ENCODE measurements at places on chromosomes 7 and 10.

DNA sequence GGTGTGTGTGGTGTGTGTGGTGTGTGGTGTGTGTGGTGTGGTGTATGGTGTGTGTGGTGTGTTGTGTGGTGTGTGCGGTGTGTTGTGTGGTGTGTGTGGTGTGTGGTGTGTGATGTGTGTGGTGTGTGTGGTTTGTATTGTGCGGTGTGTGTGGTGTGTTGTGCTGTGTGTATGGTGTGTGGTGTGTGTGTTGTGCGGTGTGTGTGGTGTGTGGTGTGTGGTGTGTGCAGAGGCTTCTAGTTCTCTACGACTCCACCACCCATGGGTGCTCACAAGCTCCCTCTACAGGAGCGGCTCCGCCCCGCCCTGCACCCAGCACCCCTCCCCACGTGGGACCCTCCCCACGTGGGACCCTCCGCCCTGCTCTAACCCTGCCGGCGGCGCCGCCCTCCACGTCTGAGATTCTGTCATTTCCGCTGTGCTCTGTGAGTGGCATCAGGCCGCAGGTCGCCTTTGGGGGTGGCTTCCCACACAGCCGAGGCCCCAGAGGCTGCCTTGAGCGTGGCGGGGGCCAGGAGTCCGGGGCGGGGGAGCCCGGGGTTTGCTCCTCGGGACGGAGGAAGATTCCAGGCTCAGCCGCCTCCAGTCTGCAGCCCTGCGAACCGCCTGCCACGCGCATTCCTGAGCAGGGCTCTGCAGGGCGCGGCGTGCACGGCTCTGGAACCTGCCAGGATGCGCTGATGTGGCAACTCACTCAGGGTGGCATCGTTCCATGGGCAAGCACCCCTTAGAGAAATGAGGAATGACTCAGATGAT lies 37.0 kb upstream of the DNAJB6 start:
- no peak for DNase-seq

- DNase-seq = no peak
These were observed 14.5 kb downstream of the SSC4D start for GRCh38 chr7:76394957-76395356.

DNA sequence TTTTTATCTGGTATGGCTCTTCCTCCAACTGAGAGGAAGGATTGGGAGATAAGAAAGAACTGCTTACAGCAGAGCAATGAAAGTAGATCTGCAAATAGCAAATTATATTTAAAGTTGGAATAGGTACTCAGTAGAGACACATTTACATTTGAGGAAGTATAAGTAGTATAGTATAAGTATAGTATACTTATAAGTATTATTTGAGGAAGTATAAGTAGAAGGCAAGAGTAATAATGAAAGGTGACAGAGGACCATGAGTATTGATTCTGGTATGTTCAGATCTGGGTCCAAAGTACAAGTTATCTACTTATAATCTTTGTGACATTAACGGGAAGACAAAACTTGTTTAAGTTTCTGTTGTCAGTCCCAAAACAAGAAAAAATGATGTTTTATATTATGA lies 527.6 kb upstream of the SORCS1 start:
- no peak for DNase-seq

DNA sequence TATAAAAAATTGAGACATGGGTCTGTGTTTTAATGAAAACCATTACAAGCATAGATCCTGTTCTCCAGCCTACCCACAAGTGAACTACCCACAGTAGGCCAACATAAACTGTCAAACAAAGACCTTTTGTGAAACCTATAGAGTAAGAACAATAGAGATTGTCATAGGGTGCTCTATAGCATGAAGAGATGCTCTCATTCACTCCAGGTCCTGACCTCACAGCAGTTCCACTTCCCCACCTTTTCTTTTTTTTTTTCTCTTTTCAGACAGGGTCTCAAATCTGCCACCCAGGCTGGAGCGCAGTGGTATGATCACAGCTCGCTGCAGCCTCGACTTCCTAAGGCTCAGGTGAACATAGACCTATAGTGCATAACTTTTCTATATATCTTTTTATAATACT lies 72.3 kb downstream of the CPEB3 start:
- DNase-seq = no peak

DNA sequence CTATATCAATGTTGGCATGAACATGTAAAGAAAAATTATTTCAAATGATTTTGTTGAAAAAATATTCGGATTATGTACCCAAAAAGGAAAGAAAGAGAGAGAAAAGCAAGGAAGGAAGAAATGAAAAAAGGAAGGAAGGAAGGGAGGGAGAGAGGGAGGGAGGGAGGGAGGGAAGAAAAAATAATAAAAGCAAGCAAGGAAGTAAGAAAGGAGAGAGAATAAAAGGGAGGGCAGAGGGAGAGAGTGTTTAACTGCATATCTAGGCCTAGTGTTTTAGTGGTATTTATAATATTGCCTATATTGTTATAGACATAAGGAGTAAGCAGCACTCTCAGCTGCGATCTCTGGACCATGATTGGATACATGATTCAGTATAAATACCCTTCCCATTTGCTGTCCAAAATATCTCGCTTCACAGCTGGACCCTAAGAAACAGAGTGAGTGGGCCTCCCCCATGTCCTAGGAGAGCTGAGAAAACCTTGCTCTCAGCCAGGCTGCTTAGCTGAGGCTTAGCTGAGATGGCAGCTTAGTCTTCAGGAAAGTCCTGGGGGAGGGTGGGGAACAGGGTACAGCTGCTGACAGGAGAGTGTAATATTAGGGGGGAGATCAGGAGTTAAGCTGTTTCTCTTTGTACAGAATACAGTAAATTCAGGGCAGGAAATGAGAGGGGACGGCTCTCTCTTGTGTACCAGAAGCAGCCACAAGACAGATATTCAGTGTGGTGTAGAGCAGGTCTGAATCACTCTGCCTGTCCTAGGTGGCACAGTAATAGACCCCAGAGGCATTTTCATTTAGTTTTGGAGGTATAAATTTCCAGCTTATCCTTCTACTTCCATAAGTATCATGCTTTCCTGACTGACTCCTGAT lies 66.8 kb upstream of the TARP start:
- DNase-seq = no peak

GRCh38 chr10:71634531-71635164 lies 84.9 kb downstream of the C10orf105 start:
- DNase-seq = no peak

DNA sequence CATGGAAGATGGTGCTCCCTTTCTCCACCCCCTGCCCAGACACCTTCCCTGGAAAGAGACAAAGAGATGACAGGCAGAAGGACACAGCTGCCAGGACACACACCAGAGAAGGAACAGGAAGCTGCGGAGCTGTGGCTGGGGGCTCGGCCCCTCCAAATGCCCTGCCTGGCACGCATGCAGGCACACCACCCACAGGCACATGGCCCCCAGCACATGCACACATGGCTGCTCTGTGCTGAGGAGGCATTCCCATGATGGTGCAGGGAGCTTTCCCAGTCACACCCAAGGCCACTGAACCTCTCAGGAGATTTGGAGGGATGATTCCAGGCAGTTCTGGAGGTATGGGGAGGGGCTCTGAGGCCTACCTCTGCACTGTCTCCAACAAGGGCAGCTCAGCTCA lies 143.3 kb downstream of the GRID1 start:
- no peak for DNase-seq

GRCh38 chr7:90485734-90486316 lies 16.4 kb downstream of the PTTG1IP2 start:
- DNase-seq = no peak

DNA sequence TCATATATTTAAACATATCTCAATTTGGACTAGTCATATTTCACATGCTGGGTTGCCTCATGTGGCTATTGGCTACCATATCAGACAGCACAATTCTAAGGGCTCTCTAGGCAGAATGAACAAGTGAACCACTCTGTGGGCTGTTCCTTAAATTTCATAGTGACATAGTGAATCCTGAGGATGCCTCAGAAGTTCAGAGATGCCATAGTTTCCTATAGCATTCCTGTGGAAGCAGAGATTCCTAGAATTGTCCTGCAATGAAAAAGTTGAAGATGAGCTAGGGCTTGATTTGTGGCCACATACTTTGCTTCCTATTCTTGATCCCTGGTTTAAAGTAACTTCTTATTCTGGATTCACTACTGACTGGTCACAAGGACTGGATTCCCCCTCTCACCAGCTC lies 35.6 kb downstream of the MKX start:
- DNase-seq = no peak

DNA sequence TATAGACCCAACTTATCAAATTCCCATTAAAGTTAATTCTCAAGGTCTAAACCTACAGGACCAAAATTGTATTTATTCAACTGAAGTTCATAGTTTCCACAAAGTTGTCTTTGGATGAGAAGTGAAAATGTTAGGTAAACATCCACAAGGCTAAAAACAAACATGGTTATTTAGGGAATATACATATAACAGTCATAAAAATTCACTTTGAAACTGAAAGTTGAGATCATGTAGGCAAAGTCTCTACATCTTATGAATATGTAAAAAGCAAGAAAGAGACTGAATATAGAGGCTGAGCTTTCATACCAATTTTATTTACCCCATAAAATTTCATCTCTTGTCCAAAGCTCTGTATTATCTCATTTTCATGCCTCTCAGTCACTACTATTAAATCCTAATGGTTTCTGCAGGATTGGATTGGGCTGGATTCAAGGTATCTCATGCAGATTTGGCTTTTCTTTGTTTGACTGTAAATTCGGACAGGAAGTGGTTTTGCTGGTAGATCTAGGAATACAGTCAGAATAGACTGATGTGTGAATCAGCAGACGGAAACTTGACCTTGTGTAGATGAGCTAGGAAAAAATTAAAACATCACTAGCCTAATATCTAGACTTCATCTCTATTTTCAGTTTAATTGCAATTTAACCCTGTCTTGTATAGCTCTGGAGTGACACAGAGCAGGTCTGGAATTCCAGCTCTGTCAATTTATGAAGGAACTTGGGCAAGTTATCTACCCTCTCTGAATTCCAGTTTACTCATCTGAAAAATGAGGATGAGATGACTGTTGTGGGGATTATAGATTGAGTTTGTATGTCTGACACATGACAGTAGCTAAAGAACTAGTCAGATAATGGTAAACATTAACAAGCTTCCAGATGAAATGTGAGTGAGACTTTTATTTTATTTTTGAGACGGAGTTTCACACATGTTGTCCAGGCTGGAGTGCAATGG lies 27.3 kb upstream of the SKAP2 start:
- no peak for DNase-seq

- no peak for DNase-seq
These were observed 29.6 kb upstream of the PSAP start for GRCh38 chr10:71880425-71881306.
